Substantia nigra (tissue), 51 donors: ENCODE measurements at places on chromosomes 2 and 18.

DNA sequence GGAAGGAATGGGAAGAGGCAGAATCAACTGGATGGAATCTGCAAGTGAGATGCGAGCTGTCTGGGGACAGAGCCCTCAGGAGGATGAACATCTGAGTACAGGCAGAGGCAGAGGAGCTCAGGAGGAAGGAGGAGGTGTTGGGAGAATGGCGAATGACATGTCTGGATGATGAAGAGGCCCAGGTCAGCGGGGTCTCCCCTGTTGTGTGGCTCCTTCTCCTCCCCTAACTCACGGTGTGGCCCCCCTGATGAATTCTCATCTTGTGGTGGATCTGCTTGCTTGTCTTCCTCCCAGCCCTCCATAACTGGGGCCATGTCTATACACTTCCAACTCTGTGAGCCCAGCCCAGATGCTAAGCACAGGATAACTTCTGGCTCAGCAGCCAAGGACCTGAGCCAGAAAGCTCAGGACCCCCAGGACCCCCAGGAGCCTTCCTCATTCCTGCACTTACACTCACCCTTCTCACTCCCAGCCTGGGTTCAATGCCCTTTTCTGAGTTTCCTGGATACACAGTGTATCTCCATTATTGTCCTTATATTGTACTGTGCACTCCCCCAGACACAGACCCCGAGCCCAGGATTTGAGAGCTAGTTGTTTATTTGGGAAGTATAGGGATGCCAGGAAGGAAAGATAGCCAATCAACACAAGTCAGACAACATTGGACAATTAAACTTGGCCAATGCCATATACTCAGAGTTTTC, 678.6 kb upstream of the HS6ST1 start:
- no peak for DNase-seq

DNA sequence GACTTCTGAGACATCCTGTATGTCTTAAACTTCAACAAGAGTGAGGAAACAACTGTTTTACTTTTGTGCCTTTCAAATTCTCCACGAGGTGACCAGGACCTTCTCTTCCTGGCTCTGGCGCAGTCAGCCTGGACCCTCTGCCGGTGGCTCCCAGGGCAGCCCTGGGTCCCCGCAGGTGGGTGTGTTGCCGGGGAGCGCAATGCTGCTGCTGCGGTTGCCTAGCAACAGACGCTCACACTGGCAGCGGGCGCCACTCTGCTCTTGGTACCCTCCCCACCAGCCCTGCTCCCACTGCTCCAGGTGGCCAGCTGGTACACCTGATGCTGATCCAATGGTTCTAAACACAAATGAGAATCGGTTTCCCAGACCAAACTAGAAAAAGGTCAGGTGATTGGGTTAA, 58.7 kb downstream of the GNAL start:
- no peak for DNase-seq

GRCh38 chr2:190357600-190357999, 14.2 kb downstream of the INPP1 start:
- no peak for DNase-seq

DNA sequence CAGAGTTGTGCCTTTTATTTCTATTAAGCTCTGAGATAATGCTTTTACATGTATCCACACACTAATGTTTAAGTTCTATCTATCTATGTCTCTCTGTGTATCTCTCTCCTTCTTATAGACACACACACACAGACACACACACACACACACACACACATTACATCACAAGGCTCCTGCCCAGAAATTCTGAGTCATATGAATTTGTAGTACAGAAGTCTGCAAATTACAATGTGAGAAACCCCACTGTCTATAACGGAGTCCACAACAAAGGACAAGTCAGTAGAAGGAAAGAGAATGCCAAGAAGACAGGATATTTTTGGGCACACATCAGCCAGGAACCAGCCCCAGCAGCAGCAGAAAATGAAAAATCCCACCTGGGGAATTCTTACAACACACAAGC, 142.4 kb downstream of the EN1 start:
- DNase-seq: no peak

DNA sequence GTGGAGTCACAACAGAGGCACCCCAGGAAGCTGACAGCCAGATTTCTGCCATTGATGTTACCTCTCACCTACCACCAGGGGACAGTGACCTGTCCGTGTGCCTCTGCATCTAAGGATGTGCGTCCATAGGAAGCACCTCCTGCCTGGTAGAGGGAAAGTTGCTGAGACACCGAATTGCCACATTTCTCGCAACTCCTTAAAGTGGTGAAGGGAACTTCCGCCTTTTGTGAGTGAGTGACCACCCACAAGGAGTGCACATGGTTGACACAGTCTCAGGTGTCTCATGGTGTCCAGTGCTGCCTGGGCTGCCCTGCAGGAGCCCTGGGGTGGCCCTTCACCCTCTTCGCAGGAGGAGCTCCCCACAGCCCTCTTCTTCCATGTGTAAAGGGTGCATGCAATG, 201.8 kb downstream of the GBX2 start:
- no peak for DNase-seq

- DNase-seq: no peak
Observed at GRCh38 chr2:1546023-1546591, 132.8 kb downstream of the TPO start.

DNA sequence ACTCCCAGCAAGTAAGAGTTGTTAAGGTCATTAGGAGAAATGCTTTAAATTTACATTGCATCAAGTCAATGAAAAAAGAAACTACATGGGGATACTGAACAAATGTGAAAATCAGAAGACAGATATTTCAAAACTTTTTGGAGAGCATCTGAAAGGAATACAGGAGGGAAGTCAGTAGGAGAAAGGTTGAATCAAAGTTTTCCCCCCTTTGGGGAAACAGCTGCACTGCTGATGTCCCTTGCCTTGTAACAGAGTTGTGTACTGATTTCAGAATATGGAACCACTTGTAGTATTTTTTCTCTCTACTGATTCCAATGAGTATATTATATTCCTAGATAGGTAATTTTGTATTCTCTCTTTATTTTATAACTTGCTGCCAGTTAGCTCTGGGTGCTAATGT, 592.5 kb upstream of the ZEB2 start:
- DNase-seq: no peak

DNA sequence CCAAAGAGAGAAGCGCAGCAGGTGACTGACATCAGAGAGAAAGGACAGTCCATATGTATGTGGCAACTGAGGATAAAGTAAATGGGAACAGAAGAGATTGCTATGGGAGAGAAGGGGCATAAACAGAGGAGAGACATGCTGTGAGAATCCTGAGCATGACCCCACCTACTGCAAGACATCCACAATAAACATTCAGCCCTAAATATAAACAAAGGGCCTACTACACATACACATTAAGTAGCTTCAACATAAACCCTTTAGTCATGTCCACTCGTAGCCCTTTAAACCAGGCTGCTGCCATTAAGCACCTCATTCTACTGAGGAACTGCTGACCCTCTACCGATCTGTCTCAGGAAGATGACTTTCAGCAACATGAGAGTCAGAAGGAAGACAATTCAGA, 32.9 kb downstream of the CCBE1 start:
- no peak for DNase-seq

- DNase-seq: no peak
Observed at GRCh38 chr2:100241236-100241635, 81.1 kb downstream of the LONRF2 start.

DNA sequence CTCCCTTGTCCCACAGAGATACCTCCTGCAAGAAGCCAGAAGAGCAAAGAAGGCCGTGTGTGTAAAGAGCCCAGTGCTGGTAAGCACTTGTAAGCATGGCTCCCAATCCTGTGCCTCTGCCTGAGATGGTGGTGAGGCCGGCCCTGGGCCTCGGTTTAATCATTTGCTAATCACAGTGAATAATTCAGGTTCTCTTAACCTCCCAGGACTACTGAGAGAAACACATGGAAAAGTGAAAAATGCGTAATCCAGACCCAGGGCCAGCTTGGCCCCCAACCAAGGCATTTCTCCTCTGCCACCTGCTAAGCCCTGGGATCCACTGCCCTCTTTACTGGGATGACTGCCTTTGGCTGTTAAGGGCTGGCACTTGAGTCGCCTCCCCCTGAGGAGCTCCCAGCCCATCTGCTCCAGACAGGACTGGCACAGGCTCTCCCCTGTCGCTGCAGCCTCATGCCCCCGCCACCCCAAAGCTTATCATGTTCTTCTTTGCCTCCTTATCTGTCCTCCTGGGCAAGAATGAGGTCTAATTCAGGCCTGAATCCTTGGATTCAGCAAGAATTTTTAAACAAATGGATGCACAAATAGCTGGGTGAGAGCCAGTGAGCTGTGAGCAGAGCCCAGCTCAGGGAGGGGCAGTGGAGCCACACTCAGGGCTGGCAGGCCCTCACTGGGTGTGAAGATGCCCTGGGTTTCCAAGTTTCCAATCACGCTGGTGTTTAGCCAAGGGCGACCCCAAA, 193.9 kb upstream of the HS6ST1 start:
- DNase-seq: no peak

GRCh38 chr2:202454536-202454935, 78.4 kb downstream of the BMPR2 start:
- no peak for DNase-seq

DNA sequence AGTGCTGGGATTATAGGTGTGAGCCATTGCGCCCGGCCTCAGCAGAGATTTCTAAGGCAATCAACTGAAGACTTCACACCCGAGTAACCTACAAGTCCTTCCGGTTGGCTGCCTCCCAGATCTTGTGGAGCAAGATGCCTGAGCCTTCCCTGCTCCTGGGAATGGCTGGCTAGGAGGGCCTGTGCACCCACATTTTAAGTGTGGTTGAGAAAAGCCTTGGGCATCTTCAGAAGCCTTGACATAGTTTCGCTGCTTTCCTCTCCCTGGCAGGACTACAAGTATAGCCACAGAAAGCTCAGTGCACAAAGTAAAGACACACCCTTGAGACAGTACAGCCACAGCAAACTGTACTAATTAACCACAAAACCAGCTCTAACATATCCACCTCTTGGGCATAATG, 35.2 kb downstream of the E2F6 start:
- no peak for DNase-seq

DNA sequence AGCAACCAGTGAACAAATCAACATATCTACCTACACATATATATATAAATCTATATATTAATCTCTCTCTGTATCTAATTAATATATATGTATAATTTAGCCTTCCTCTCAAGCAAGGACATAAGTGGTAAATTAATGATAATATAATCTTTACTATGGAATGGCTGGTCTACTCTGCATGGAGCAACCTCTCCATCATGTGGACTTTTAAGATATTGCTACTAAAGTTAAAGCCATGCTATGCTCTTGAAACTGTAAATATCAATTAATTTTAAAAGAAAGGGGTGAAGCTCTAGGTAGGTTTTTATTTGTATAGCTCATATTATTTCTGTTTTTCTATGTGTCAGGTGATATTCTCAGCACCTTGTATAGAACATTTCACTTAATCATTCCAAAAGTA, 147.0 kb downstream of the PPP1R1C start:
- no peak for DNase-seq

DNA sequence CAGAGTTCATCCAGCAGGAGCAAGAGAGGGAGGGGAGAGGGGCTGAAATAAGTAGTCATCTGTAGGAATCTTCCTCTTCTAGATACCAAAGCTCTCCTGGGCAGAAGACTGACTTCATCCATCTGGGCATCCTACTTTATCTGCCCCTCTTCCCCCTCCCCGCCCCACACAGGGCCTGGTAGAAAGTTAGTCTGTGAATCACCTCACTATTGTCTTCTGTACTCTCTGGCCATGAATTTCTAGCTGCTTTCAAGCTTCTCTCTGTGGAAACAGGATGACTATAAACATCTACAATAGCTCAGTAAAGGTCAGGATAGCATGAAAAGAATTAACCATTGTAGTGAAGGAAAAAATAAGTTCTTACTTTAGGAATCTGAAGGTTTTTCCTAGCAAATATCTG, 47.7 kb upstream of the RNU4ATAC start:
- DNase-seq: no peak

DNA sequence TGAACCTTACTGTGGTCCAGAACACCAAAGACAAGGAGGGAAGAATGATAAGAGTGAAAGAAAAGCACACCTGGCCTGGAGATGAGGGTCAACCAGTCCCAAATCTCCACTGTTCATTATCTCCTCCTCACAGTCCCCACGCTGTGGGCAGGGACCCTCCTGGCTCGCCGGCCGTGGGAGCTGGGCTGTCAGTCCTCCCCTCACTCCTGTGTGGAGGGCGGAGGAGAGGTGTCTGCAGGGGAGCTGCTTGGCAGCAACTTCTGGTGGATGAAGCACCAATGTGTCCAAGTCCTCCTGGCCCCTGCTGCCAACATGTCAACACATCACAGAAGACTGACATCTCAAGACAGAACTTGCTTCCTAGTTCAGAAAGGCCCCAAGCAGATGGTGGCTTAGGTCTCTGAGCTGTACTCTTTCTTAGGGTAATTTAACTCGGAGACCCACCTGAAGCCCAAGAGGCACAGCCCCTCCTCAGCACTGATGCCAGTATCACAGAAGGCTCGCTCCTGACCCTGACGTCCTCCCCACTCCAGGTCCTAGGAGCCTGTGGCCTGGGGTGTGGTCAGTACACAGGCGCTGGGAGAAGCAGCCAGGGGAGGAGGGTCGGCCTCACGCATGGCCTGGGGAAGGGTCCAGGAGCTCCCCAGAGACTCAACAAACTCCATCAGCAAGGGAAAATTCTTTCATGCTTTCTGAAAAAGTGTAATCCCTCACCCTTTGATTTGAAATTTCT, 54.5 kb downstream of the PARD6G start:
- DNase-seq: no peak

GRCh38 chr18:24136967-24137373, 1.9 kb upstream of the CABYR start:
- no peak for DNase-seq

DNA sequence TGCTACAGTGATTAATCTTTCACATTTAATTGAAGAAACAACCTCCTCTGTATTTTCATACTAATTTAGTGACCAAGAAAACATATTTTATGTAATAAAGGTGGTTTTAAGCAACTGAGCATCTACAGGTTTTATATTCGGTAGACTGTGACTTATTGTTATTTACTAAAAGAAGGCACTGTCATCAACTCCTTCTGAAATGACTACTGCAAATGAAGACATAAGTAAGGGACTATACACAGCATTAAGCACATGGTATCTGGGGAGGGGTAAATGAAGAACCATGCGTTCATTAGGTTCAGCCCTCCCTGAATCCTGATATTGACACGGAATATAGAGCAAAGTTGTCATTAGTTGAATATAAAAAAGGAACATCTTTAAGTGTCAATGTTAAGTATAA, 4.3 kb downstream of the CDH20 start:
- no peak for DNase-seq
